NT2/D1 (cell line): ENCODE measurements at places on chromosomes 1 and 21.

GRCh38 chr1:184803180-184803492 is 48.5 kb upstream of the EDEM3 start:
- DNase-seq: no peak

DNA sequence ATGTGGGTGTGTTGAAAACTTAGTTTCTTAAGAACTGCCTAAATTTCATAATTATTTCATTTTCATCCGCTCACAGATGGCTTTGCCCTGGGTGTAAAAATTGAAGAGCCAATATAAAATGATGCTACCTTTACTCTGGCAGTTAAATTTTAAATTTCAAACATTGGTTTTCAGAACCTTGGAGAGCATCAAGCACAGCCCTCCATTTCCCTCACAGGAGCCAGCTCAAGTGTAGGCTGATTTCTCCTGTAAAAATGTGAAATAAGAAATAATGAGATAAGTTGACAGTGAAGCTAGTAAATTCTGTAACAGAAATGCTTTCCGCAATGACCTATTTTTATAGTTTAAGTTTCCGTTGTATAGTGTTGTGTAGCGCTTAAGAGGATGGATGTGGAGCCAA is 53.9 kb upstream of the AKT3 start:
- DNase-seq: no peak

- no peak for DNase-seq
These were observed 43.1 kb downstream of the SCP2 start for GRCh38 chr1:52970149-52970548.

GRCh38 chr1:61612602-61613001 is 112.3 kb downstream of the TM2D1 start:
- no peak for DNase-seq

- DNase-seq: no peak
These were observed 84.7 kb downstream of the PHTF1 start for GRCh38 chr1:113674591-113674990.

DNA sequence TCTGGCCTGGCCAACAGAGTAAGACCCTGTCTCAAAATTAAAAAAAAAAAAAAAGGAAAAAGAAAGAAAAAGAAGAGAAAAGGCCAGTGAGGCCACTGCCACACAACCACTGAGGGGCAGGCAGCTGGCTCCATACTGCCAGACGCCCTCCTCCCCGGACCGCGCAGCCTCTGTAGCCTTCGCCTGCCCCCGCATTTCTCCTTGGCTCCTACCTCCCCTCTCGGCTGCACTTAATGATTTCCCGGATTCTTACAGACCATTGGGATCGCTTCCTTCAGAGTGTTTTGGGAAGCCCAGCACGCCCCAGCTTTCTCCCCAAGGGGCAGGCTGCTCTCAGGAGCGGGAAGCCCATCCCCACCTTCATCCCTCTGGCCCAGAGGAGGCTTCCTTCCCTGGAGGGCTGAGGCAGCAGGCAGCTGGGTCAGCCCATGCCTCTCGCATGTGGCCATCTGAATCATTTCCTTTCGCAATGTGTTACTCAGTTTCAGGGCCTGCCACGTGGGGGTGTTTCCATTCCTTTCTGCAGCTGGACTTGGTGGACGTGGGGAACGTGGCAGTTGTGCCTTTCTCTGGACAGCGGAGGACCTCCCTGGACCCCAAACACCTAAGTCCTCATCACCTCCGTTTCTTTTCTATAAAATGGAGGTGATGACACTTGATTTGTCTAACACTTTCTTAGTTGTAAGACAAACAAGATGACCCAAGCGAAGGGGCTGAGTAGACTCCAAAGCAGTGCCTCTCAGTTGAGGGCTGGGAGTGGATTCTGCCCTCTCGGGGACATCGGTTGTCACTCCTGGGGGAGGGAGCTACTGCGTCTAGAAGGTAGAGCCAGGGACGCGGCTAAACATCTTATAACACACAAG is 2.3 kb downstream of the SLC2A5 start:
- DNase-seq: no peak

DNA sequence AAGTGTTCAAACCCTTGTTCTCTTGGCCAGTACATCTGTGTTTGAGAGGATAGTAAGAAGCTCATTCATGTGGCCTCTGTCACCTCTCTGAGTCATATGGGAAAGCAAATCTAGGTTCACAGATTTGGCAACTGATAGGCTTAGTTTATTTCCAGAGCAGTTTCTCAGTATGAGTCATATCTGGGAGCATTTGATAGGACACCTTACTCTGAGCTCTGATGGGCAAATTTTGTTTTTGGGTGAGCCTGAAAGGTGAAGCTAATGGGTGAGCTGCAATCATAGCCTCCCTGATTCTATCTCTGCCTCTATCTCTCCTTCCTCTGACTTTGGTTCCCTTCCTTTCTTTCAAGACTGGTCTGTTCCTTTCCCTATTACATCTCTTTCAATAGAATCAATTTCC is 134.4 kb downstream of the S1PR1 start:
- no peak for DNase-seq

DNA sequence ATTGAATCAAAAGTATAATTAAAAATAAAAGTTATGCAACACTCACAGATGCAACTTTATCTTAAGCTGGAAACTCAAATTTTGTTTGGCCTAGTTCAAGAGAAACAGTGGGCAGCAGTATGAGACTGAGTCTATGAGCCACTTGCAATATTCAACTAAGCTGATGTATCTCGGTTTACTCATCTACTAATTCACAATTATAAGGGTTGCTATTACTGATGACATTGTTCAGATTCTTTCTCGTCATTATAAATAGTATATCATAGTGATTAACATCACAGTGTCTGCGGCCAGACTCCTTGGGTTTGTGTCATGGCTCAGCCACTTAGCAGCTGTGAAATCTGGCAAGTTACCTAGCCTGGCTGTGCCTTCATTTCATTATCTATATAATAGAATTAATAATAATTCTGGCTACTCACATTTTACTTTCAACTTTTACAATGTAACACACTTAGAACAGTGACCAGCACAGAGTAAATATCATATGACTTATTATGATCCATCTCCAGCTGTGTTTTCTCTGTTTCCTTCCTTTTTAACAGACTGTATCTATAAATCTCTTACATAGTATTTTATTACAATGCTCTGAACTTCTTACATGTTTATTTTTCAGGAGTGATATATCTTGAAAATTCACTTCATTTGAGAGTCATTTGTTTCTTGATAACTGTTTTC is 194.3 kb upstream of the RGS18 start:
- no peak for DNase-seq

DNA sequence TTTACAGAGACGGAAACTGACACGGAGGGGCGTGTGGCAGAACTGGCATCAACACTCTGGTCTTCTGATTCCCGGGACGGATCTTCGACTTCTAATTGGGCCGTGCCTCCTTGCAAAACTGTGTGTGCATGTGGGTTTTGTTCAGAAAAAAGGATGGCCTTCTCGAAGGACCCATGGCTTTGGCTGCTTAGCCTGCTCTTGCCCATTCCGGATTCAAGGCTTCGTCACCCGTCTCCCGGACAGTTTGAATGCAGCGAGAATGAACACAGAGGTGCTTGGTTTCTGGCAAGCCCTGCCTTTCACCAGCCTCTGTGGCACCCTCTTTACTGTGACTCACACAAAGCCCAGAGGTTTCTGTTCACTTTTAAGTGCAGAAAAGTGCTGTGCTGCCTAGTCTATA is 120.1 kb downstream of the PRDM2 start:
- DNase-seq: no peak

DNA sequence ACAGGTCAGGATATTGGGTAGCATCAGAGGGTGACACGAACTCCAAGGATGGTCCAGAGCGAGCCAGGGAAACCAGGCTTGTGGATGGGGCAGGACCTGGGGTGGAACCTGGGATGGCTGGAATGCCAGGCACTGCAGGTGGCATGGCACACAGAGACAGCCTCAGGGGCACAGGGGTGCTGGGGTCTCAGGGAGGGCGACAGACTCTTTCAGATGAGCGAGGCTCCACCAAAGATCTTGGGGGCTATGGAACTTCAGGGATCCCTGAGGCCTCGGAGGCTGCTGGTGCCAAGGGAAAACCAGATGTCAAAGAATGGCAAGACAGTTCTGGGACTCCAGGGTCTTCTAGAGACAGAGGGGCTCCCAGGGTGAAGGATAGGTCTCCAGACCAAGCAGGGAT is 21.4 kb downstream of the IGFN1 start:
- DNase-seq: no peak

GRCh38 chr1:208201229-208201628 is 43.0 kb downstream of the PLXNA2 start:
- no peak for DNase-seq

DNA sequence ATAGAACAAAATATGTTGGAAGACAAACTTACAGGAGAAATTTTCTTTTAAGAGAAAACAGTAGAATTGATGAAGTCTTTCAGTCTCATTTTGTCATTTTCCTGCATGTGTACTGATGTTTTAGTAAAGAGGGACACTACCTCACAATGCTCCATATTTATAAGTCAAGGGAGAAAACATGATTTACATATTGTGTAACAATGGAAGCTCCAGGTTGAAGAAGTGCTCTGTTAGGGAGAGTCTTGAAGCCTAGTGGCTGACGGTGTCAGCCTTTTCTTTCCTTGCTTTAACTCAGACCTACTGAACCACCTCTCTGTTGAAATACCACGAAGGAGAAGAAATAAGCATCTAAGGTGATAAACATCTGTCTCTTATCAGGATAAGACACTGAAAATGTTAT is 75.0 kb downstream of the C4BPA start:
- DNase-seq: no peak

GRCh38 chr21:42632336-42632751 is 21.1 kb upstream of the PDE9A start:
- no peak for DNase-seq

GRCh38 chr1:168086438-168086837 is 50.3 kb downstream of the GPR161 start:
- DNase-seq: no peak

- no peak for DNase-seq
These were observed 21.4 kb downstream of the TEX35 start for GRCh38 chr1:178534137-178534868.

GRCh38 chr1:85571828-85572227 is 8.7 kb upstream of the CCN1 start:
- no peak for DNase-seq

DNA sequence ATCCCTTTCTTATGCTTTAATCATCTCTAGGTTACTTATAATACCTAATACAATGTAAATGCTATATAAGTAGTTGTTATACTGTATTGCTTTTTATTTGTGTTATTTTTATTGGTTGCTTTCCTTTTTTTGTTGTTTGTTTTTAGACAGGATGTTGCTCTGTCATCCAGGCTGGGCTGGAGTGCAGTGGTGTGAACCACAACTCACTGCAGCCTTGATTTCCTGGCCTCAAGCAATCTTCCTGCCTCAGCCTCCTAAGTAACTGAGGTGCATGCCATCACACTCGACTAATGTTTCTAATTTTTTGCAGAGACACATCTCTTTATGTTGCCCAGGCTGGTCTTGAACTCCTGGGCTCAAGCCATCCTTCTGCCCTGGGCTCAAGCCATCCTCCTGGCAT is 26.9 kb downstream of the KRTAP19-8 start:
- no peak for DNase-seq

DNA sequence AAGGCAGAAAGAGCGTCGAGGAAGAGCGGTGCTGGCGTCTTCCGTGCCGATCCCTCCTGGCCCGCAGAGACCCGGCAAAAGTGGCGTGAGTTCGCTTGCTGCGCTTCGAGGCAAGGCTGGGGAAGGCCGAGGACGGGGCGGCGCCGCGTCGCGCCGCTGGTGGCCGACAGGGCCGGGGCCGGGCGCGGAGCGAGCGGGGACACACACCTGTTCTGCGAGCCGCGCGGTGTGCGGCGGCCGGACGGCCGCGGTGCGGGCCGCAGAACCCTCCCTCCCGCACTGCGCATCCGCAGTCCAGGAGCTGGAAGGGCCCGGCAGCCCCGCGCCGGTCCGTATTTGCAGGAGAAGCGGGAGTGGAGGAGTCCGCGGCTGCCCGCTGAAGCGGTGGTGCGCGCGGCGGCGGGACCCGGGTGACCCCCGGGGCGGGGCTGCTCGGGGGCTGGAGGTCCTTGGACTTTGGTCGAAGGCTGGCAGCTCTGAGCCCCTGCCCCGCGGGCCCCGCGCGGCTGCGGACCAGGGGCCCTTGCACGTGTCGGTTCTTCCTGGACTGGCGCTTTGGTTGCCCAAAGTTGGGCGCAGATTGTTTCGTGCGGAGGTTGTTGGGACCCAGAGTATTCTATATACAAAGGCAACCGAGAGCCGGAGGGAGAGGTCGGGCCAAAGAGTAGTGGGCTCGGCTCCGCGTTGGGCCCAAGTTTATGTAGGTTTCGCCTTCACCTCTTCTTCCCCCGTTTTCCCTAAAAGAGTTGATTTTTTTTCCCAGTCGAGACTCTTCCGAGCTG is 2.6 kb downstream of the RNF220 start:
- DNase-seq: no peak

- no peak for DNase-seq
These were observed 27.2 kb upstream of the ENO1 start for GRCh38 chr1:8905582-8906191.

DNA sequence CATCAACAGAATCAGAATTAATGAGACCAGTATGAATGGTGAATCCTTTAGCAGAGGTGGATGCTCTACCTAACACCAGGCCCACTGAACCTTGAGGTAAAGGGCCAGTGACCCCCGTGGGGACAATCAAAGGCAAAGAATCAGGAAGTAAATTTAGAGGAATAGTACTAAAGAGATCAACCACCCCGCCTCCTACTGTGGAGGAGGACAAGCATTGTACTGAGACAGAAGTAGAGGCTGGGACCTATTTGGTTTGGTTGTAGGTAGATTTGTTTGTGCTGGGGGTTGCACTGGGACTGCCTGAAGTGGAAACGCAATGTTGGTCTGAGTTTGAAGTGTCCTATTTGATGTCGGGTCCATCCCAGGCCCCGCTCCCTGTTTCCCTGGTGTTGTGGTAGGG is 9.5 kb downstream of the CD48 start:
- no peak for DNase-seq

DNA sequence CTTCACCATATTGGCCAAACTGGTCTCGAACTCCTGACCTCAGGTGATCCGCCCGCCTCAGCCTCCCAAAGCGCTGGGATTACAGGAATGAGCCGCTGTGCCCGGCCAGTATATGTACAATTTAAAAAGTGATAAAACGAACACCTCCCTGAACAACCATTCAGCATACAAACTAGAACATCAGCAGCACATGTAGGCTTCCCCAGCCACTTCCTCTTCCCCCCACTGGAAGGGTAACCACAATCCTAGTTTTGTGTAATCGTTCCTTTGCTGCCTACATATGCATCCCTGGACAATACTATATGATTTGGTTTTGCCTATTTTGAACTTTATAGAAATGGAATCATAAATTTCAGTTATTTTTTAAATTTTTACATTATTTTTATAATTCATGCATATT is 60.4 kb downstream of the DESI2 start:
- DNase-seq: no peak

GRCh38 chr21:46431448-46431847 is 27.2 kb upstream of the DIP2A start:
- no peak for DNase-seq

GRCh38 chr1:25795946-25796810 is 3.8 kb upstream of the SELENON start:
- no peak for DNase-seq

DNA sequence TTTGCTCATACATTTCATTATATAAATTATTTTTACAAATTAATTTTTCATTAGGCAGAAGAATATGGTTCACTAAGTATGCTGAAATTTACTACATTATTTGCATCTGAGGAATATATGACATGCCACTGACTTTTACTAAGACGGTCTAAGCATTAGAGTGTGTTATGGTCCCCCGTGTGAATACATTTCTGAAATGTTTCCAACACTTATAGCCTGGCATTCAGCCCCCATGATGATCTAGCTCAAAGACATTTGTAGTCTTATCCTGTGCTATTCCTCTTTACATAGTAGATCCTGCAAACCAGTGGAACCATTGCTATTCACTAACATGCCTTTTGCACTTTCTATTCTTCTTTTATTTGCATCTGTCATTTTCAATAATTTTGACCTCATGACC is 1878.0 kb downstream of the MRPL39 start:
- DNase-seq: no peak

GRCh38 chr1:10818262-10819197 is 22.1 kb upstream of the CASZ1 start:
- DNase-seq: no peak
